Left kidney (tissue), 8 donors: ENCODE measurements at places on chromosomes 11 and 22.

DNA sequence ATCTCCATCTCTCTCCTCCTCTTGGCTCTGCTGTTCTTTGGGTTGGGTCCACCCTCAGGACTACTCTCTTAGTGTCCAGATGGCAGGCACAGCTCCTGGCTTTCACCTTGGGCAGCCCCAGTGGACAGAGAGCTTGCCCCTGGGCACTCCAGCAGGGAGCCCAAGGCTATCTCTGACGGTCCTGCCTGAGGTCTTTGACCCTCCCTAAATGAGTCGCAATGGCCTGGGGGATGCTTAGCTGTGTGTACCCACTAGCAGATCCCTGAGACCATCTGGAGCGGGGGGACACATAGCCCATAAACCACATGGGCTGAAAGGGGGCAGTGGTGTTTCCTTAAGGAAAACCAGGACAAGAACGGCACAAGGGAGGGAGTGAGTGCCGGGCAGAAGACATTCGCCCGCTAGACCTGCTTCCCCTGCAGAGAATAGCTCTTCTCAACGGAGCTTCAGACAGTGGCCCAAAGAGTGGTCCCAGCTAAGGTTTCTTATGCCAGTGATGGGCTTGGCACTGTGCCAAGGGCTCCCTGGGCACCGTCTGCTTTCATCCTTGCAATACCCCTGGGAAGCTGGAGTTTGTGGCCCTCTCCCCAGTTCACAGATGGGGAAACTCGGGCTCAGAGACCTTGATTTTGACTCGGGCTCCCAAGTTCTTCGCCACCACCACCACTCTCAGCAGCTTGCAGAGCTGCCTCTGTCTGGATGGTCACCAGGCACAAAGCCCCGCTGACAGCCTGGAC lies 53.9 kb upstream of the ANO1 start:
- no peak for DNase-seq

GRCh38 chr11:109374032-109374431 lies 48.0 kb upstream of the C11orf87 start:
- DNase-seq: no peak

- DNase-seq: peak; percentile 70
These were observed 219.9 kb downstream of the MN1 start for GRCh38 chr22:27581688-27582087.

DNA sequence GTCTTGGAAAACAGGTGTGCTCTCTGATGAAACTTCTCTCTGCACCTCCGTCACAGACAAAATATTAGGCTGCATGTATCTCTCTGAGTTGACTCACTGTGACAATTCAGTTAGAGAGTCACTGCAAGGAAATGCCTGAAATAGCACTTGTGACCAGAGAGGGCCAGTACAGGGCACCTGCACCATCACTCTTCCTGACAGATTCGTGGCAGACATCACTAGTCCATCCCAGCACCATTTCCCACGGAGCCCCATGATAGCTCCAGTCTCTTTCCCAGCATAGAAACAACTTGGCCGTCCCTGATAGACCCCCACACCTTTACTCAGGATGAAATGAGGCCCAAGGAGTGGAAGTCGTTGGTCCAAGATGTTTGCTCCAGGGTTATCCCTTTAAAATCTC lies 73.3 kb upstream of the ISX start:
- DNase-seq: no peak

DNA sequence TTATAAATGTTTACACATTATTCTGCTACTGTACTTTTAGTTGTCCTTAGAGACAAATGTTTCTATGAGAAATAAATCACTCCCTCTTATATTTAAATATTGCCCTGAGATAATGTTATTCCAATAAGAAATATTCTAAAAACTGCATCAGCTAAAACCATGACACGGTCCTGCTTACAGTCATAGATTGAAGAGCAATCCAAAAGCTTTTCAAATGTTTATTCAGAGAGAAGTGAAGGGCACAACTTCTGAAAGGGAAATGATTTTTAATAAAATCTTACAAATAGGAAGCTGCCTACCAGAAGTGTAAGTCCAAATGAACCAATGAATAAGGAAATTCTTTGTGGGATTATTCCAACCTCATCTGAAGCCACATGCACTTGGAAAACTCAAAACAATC lies 49.2 kb downstream of the STK33 start:
- DNase-seq: no peak

DNA sequence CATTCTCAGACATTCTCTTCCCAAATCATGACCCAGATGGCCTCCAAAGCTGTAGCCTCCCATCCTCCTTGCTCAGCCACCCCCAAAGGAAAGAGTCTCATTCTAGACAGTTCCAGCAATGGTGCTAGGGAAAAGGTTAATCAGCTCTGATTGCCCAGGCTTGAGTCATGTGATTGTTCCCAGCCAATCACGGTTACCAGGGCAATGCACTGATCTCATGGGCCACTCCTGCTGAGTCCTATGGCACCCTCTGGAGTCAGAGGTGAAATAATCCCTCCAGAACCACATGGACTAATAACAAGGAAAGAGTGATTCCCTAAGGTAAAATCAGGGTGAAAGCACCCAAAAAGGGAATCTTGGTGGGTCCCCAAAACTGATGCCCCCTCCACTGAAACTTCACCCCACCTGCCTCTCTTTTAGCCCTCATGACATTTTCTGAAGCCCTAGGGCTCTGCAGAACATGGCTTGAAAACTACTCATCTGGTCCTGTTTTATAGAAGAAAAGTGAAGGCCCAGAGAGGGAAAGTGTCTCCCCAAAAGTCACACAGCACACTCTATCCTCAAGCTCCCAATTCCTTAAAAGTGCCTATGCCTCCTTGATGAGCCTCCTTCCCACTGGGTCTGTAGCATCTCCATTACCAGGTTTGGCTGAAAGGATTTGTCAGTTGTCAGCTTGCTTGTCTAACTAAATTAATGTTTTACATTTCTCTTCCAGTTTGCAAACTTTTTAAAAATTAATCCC lies 203.7 kb downstream of the MN1 start:
- no peak for DNase-seq

GRCh38 chr11:125688066-125688465 lies 7.4 kb upstream of the ACRV1 start:
- no peak for DNase-seq

DNA sequence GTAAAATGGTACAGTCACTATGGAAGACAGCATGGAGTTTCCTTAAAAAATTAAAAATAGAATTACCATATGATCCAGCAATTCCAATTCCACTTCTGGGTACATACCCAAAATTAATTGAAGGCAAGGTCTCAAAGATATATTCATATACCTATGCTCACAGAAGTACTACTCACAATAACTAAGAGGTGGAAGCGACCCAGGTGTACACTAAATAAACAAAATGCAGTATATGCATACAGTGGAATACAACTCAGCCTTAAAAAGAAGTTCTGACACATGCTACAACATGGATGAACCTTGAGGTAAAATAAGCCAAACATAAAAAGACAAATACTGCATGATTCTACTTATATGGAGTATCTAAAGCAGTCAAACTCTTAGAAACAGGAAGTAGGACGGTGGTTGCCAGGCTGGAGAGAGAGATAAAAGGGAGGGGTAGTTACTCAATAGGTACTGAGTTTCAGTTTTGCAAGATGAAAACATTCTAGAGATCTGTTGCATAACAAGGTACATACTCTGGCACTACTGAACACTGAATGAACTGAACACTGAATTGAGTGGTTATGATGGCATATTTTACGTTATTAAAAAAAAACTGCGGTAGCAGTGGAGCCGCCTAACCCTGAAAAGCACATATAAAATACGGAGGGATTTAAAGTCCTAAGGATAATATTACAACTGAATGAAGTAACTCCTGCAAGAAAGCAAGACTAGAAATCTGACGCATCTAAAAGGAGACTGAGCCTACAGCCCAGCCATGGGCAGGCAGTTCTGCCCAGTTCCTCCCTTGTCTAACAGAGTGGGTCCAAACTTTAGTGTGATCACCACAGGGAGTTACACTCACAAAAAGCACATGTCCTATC lies 12.8 kb downstream of the DGCR2 start:
- DNase-seq: no peak

DNA sequence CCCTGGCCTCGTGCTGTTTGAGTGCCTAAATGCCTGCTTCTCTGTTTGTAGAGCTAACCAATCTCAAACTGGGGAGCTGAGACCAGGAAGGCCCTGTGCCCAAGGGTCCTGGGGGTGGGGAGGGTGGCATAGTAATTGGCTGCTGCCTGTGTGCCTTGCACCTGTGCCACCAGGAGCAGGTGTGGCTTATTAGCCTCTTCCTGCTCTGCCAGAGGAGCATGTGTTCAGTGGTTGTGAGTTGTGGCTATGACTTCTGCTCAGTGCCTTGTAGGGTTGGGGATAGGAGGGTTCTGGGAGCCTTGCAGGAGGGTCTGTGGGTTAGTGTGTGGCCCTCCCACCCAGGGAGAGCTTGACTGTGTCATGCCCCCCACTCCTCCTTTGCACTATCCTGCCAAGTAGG lies 109.2 kb downstream of the ZBTB16 start:
- no peak for DNase-seq

DNA sequence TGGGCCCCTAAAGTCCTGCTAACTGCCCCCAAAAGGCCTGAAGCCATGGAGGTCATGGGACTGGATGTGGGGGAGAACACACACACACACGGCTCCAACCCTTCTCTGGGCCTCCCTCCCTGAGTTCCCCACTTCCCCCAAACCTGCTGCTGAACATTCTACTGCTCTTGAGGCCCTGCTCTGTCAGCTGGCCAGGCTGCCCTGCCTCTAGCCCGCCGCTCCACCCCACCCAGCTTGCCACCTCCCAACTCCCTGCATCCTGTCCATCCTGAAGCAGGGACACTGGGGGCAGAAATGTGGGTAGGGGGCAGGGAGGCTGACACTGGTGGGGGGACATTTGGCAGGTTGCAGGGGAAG lies 1.0 kb downstream of the KCNJ4 start:
- no peak for DNase-seq

GRCh38 chr22:32957200-32957803 lies 100.9 kb downstream of the SYN3 start:
- DNase-seq: peak; percentile 47

DNA sequence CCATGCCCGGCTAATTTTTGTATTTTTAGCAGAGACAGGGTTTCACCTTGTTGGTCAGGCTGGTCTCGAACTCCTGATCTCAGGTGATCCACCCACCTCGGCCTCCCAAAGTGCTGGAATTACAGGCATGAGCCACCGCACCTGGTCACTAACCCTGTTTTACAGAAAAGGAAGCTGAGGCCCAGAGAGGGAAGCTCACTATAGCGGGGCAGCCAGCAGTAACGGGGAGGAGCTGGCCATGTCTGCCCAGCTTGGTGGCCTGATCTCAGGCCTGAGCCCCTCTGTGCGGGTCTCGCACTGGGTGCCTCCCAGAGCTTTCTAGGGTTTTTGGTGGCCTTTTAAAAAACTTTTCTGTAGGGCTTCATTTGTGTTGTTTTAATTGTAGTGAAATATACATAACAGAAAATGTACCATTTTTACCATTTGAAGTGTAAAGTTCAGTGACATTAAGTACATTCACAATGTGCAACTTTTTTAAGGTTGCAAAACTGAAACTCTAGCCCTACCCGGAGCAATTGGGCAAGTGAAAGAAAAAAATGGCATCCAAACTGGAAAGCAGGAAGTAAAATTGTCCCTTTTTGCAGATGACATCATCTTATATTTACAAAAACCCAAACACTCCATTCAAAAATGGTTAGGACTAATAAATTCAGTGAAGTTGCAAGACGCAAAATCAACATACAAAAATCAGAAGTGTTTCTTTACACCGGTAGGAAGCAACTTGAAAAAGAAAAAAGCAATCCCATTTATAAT lies 14.5 kb upstream of the CYTH4 start:
- no peak for DNase-seq

GRCh38 chr11:19664886-19665548 lies 47.6 kb upstream of the NAV2 start:
- DNase-seq: no peak

DNA sequence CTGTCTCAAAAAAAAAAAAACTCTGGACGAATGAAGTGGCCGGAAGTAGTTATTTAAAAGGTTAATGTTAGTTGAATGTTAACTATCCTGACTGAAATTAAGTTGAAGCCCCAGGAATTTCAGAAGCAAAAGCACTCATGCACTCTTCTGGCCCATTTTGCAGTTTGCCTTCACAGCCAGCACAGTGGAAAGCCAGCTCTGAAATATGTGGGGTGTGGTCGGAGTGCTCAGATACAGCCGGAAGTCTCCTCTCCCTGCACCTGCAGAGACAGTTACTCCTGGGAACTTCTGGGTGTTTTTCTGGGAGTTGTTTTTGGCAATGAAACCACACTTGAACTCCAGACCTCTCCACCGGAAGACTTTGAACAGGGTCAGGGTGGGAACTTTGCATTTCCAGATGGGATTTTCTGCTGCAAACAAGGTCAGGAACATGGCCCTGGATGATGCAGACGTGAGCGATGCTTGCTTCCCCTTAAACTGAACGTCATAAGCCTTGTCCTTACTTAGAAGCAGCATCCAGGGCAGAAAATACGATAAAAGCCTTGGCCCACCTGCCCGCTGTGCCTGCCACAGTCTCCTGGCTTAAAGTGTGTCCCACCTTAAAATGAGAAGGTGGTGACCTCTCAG lies 21.5 kb upstream of the CABP2 start:
- DNase-seq: no peak

DNA sequence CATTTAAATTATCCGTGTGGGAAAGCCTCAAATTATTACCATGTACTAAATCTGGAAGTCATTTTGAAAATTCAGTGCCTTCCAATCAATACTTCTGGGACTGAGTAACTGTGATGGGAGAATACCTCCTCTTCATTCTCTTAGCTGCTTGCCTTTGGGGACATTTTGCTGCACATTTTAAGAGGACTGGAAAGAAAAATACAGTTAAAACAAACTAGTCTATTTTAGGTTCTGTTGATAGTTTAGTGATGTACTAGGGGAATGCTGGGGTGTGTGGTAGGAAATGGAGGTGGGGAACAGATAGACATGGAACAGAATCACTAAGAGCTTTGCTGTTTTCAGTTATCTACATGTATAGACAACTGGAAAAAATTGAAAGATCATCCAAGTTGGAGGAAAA lies 65.7 kb upstream of the APOA1 start:
- DNase-seq: no peak

DNA sequence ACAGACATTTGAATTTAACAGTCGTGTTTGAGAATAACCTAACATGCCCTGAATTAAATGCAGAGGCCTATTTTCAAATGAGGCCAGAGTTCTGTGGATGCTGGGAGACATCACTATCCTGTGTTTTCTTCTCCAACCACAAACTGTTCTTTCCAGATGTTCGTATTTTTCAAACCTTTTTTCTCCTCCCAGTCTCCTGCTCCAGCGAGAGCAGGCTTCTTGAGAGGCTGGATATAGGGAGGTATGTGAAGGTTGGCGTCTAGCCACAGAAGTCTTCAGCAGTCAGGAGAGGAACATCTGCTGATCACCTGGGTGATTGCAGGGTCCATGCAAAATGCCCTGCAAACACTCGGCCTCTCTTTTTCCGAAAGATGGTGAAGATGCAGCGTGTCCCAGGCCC lies 126.3 kb downstream of the C11orf91 start:
- DNase-seq: no peak

DNA sequence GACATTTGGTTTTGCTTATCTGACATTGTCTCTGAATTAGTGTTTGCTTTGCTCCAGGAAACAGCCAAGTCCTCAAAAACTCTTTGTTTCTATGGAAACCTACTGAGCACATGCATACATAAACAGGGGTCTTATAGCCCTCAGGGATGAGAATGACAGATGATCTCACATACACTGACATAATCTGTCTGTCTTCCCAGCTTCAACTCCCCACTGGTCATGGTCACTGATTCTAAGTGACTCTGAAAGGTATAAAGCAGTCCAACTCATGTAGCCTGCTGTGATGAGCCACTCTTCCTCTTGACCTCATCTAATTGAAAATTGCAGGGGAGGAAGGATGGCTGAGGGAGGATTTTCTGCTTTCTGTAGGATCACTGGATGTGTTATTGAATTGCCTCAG lies 12.6 kb downstream of the ZNF143 start:
- DNase-seq: peak; percentile 64

GRCh38 chr22:36359470-36359996 lies 28.2 kb downstream of the MYH9 start:
- no peak for DNase-seq

- DNase-seq: no peak
These were observed 16.6 kb downstream of the USH1C start for GRCh38 chr11:17527628-17527995.
